NAMALWA (cell line): ENCODE measurements at places on chromosomes 16 and 17.

DNA sequence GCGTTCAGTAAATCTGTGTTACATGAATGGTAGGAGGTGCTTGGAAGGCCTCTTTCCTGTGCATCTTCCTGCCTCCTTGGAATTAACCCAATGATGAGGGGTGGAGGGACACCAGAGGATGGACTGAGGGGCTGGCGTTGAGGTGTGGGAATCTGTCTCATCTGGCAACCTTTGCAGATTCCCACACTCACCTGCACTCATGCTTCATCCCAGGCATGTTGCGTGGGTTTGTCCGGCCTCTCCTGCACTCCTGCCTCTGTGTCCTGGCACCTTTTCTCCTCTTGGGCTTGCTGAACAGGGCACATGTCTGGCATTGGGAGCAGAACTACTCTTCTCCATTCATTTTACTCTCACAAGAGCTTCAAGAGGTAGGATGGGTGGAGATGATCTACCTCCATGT is 3.1 kb upstream of the IGFBP4 start:
- DNase-seq, result no peak

- DNase-seq, result no peak
Measured at GRCh38 chr16:53732296-53732929, 28.5 kb downstream of the FTO start.

- DNase-seq, result no peak
Measured at GRCh38 chr16:66923247-66923731, 2.0 kb downstream of the RRAD start.

GRCh38 chr16:72902206-72902605 is 145.7 kb downstream of the ZFHX3 start:
- DNase-seq, result no peak

- peak; percentile 35 for DNase-seq
Measured at GRCh38 chr16:48535831-48536613, 74.0 kb downstream of the N4BP1 start.

- peak; percentile 94 for DNase-seq
Measured at GRCh38 chr16:2927010-2927646, 15.4 kb downstream of the FLYWCH1 start.

DNA sequence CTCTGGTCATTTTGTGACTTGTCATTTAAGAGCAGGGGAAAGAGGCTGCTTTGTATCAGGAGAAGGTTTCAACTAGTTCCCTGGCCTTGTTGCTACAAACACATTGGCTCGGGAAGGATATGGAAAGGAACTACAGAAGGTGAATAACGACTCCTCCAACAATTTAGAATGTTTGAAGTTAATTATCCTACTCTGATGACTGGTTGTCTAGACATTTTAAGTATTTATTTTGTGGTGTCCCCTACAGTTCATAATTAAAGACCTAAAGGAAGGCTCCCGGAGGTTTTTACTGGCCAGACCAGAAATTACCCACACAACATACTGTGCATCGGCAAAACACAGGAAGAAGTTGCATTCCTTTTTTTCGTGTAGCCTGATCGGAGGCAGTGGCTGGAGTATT is 515.8 kb upstream of the SALL1 start:
- DNase-seq, result no peak

- DNase-seq, result no peak
Measured at GRCh38 chr17:36869856-36870719, 67.2 kb upstream of the LHX1 start.

DNA sequence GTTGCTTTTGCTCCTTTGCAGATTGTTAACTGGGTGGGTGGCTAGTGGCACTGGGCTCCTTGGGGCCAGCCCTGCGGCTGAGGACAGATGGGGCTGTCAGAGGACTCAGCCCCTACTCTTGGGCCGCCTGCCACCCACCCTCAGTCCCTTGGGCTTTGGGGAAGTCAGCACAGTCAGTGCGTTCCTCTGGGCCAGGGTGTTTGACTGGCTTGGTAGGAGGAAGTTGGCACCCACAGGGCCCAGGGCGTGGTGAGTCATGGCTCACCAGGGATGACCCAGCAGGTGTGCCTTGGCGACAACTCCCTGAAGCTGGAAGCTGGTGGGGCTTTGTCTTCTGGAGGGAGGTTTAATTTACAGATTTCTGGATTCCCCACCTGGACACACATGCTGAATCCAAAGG is 32.4 kb downstream of the HAPSTR1 start:
- DNase-seq, result peak; percentile 61

- DNase-seq, result peak; percentile 86
Measured at GRCh38 chr16:11964761-11965551, at the start of gene TNFRSF17. Gene TNFRSF17 (plus strand): TSS chr16:11965210. CDS start chr16:11965325, 115 bp downstream.

DNA sequence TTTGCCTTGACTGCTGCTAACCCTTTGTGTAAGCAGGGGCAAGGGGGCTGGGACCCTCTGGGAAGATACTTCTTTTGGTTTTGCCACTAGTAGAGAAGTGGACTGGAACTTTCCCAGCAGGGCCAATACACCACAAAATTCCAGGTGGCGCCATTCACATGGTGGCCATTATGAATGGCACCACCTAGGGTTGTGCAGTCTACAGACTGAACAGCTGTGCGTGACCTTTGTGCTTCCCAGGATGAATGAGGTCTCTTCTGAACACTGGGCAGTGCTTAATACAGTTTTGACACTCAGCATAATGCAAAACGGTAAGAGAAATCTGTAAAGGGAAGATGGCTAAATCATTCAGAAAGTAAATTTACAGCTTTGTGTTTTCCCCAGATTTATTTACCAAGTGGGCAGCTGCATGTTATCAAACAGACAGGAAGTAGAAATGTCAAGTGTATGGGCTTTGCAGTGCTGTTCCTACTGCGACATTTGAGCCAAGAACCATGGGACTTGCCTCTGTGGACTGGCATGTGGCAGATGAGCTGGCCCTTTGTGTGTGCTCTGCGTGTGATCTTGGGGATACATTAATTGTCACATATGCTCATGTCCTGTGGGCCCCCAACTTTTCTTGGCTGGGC is 9.2 kb downstream of the SYT17 start:
- no peak for DNase-seq

DNA sequence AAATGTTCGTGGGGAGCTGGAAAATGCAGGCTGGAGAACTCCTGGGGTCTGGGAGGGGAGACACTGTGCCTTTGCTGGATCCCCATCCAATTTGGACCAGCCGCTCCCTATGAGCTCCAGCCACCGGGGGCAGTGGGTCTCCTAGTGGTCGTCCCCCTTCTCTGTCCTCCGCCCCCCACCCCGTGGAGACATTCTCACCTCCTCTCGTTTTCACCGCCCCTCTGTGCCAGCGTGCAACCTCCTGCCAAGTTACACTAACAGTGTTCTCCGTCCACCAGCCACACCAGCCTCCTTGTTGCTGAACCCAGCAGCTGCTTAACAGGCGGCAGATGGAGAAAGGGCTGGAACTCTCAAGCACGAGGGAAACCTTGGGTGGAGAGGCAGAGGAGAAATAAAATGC is 67.4 kb upstream of the SOX9 start:
- no peak for DNase-seq

GRCh38 chr17:29677824-29678223 is 55.1 kb upstream of the CORO6 start:
- DNase-seq, result no peak

DNA sequence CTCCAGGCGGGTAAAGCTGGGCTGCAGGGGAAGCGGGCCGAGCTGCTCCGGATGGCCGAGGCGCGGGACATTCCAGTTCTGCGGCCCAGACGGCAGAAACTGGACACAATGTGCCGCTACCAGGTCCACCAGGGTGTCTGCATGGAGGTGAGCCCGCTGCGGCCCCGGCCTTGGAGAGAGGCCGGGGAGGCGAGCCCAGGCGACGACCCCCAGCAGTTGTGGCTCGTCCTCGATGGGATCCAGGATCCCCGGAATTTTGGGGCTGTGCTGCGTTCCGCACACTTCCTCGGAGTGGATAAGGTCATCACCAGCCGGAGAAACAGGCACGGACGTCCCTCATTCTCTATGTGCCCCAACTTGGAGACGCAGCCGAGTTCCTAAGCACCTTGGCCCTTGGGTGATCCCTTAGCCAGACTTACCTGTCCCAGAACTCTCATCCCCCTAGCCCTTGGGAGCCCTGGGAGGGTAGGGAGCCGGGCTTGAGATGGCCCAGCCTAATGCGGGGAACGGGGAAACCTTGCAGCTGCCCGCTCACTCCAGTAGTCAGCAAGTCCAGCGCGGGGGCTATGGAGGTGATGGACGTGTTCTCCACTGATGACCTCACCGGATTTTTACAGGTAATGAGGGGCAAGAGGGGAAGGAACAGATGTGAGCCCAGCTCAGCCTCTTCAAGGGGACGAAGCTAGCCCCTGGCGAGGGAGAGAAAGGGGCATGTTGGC is 806 bp downstream of the MRM1 start:
- DNase-seq, result peak; percentile 29

DNA sequence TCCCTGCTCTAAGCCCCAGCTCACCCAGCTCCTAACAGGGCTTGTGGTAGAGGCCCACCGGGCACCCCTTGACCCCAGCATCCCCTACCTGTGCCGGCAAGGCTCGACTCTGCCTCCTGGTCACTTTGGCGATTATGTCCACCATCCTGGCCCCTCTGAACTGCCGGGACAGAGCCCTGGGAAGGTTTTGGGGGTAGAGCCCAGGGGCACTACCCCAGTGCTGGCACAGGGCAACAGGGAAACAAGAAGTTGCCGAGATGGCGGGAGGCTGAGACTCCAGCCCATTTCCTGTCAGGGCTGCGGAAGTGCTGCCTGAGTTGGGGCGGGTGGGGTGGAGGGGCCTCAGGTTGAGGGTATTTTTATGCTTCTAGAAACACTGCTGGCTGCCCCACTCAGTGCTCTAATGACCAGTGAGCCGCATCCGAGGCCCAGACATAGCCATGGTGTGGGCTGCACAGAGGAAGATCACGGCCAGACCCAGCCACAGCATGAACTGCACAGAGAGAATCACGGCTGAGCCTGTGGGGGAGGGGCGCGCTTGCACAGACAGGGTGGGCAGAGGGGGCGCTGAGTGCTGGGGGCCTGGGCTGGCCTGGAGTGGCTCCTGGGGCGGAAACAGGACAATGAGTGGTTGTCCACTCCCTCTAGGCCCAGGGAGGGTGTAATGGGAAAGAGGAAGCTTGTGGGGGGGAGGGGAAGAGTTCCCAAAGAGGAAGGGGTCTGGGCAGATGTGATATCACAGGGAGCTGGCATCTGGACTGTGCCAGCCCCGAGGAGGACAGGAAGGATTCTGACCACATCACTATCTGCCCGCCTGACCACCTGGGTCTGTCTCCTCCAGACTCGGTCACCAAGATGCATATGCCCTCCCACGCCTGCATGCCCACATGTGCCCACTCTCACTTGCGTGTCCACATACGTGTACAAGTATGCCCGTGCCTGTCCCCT is 22.3 kb downstream of the ARHGAP27 start:
- peak; percentile 66 for DNase-seq

- DNase-seq, result peak; percentile 62
Measured at GRCh38 chr17:45131616-45132319, 547 bp downstream of the PLCD3 start.

DNA sequence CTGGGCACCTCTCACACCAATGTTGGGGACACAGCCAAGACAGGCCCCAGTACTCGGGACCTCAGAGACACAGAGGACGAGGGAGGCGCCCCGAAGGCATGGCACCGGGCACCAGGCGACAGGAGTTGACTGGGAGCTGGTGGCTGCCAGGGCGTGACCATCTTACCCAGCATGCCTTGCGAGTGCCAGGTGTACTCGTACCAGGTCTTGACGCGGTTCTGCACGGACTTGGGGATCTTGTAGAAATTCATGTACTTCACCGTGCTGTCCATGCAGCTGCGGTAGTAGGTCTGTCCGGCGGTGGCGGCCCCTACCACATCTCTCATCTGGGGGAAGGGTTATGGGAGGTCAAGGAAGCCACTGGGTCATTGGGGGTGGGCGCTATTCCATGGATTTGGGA is 67.3 kb downstream of the CNGB1 start:
- DNase-seq, result no peak

- no peak for DNase-seq
Measured at GRCh38 chr17:68013385-68013784, 17.1 kb upstream of the C17orf58 start.

- peak; percentile 65 for DNase-seq
Measured at GRCh38 chr16:87392821-87393679, 914 bp downstream of the MAP1LC3B start.

GRCh38 chr16:67594256-67594915 is 32.1 kb downstream of the CTCF start:
- no peak for DNase-seq

DNA sequence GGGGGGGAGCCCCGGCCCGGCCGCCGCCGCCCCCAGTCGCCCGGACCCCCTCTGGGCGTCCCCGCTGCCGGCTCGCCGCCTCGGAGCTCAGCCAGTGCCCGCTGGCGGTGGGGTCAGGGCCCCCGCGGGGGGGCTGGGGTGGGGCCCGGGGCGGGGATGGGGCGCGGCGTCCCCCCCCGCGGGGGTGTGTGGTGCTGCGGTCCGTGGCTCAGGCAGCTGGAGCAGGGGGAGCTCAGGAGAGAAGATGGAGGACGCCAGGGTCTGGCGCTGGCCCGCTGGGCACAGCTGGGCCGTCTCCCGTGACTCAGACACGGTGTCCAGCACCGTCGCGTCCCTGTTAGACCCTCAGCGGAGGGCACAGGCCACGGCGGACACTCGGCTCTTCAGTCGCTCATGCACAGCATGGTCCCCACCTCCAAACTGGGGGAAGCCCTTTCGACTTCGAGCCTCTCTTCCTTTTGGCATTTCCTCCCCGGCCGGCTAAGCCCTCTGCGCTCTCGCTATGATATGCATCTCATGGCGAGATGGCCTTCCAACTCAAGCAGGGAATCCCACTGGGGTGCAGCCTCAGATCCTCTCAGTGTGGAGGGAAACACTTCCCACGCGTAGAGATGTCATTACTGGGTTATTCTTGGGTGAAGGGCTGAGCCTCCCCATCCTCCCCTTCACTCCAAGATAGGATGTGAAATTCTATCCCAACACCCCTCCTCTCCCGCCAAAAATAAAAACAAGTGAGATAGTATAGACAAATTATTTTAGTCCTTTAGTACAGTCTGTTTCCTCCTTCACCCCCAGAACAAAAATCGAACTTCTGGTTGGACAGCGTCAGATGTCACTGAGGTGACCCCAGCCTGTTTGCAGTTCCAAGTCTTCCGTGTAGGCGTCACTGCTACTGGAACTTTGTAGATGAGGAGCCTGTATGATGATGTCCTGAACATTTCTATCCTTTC is 522 bp upstream of the VEZF1 start:
- peak; percentile 67 for DNase-seq

- no peak for DNase-seq
Measured at GRCh38 chr17:66354981-66355380, 52.6 kb downstream of the PRKCA start.

DNA sequence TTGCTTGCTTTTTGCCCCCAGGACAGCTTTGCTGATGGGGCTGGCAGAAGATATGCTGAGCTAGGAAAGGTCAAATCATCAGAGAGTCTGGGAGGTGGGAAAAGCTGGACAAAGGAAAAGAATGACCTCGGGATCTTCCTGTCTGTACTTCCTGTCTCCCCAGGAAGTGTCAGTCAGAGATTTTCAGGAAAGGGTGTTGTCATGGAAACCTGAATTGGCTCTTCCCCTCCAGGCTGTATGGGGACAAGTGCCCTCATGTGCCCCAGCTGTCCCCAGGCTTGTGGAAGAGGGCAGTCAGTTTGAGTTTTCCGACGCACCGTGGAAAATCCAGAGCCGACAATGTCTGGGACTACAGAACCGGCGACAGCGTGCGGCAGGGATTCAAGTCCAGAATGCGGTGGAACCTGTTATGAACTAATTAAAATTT is 122.7 kb upstream of the ZFHX3 start:
- no peak for DNase-seq
